ENCODE measurements at places on chromosomes 13 and 19. TPM values are rescaled to one million over a fixed set of nuclear protein-coding genes. Genes with fewer than 3 reads are reported as not detected.

Gene SIRT6
- 21.9 TPM for total RNA-seq

Gene LILRB3
- 7.5 TPM for total RNA-seq

Gene MEIOSIN
- not detected for total RNA-seq

DNA sequence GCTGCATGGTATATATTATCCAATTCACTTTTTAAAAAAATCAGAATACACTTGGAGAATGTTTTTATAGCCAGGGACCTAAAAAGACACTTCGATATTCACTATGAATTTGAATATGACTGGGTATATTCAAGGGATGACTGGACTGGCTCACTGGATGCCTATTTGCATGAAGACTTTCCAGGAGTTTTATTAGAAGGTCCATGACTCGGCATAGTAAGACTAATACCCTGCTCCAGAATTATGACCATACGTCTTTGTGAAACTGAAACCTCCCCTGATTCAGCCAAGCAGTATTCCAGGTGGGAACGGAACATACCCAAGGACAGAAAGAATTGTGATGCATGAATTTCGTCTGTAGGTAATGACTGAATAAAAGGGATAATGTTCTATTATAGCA is 3.9 kb upstream of the FAM216B start:
- H3K27ac ChIP-seq, result no peak overlapping the region
- no peaks in the 10 kb centered on the region for H3K36me3 ChIP-seq
- no peak for DNase-seq
- peaks cover 6% of the 10 kb centered on the region for H3K27me3 ChIP-seq
- no peaks in the 10 kb centered on the region for H3K4me1 ChIP-seq

GRCh38 chr13:91328726-91329125 is 18.8 kb upstream of the MIR17HG start:
- no peaks in the 10 kb centered on the region for H3K4me1 ChIP-seq
- no peak for DNase-seq
- H3K36me3 ChIP-seq, result no peaks in the 10 kb centered on the region
- H3K27me3 ChIP-seq, result no peaks in the 10 kb centered on the region
- H3K27ac ChIP-seq, result no peak overlapping the region

Gene FCHO1
- 0.91 TPM for total RNA-seq

- H3K4me3 ChIP-seq, result peak overlapping the region; percentile 10
- H3K27ac ChIP-seq, result peak overlapping the region; percentile 38
- no peaks in the 10 kb centered on the region for H3K27me3 ChIP-seq
- no peaks in the 10 kb centered on the region for H3K36me3 ChIP-seq
Measured at GRCh38 chr13:111156421-111156820, 41.3 kb downstream of the ARHGEF7 start.
